Activated CD4-positive, alpha-beta T cell treated with anti-CD3 and anti-CD28 coated beads, Interleukin-2, amount 50 U/mL, for 1 hour (primary cell): ENCODE measurements at places on chromosomes 16 and 17.

DNA sequence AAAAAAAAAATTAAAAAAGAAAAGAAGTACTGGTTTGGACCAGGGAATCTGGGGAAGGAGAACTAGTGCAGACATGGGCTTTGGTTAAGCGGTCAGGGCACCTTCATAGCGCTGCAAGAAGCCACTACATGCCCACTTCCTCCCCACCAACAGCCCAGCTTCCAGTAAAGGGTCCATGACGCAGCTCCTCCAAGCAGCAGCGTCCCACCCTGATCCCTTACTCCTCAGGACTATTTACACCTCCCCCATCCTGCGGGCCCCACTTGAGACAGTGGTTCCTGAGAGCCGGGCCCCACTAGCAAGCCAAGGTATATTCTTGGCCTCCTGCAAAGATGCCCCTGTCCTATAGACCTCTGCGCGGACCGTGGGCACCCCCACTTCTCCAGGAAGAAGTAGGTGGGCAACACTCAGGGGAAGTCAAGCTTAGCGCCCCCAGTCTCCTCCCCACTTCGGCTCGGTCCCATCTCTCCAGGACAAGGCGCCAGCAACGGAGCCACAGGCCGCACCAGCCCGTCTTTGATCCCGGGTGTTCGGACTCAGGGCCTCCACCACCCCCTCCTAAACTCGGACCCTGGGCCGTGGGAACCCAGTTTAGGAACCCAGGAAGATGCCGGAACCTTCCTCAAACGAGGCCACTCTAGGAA is 913 bp upstream of the PRR14 start:
- no peak for DNase-seq

- DNase-seq = no peak
Observed at GRCh38 chr16:11091021-11091785, 146.8 kb downstream of the CLEC16A start.

DNA sequence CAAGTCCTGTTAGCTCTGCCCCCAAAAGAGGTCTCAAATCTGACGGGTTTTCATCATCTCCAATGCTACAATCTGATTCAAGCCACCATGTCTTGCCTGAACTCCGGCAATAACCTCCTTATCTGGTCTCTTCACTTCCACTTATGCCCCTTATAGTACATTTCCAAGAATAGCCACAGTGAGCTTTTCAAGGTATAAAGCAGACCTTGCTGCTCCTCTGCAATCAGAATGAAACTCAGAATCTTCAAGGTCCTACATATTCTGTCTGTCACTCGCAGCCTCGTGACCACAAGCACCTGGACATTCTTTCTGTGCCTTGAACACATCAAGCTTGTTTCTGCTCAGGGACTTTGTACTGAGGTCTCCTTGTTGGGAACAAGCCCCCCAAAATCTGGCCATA is 84.7 kb downstream of the YPEL2 start:
- DNase-seq = no peak

DNA sequence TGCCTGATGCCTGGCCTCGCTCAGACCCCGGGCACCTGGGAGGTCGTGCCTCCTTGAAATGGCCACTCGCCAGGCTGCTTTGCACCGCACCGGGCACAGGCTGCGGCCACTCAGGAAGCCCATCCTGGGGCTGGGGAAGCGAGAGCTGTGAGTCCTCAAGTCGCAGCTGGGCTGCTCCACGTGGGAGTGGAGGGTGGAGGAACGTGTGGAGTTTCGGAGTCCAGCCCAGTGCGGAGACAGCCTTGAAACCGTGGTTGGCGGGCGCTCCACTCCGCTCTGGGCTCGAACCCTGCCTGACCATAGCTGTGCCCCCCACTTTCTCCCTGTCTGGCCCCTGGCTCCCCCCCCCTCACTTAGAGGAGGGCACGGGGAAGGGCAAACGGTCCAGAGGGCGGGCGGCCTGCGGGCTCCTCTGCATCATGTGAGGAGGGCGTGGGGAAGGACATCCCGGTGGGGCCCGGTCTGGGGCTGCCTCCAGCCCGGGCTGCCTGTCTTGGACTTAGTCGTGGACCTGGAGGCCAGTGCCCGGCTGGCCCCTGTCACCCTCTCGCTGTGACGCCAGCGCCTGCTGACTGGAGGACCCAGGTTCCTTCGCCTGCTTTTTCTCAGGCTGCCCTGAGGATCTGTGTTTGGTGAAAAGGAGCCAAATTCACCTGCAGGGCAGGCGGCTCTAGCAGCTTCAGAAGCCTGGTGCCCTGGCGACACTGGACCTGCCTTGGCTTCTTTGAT is 2.5 kb downstream of the UBE2I start:
- no peak for DNase-seq
